ENCODE measurements at places on chromosomes 3 and 15.

GRCh38 chr3:47161983-47162696, 1.8 kb downstream of the SETD2 start:
- no peak for DNase-seq

DNA sequence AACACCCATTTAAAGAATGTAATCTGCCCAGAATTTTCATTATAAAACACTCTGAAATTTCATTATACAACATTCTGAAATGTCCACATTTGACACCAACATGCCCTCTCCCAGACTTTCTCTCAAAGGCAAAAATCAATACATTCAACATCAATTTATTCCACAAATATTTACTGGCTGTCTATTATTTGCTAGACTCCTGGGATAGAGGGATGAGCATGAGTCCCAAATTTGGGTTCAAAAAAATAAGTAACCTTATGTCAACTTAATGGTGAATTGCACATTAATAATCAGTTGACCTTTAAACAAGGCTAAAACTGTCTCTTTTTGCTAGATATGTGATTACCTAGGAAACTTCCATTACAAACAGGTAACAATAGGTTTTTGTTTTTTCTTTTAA, 109.0 kb downstream of the SERPINI1 start:
- no peak for DNase-seq

DNA sequence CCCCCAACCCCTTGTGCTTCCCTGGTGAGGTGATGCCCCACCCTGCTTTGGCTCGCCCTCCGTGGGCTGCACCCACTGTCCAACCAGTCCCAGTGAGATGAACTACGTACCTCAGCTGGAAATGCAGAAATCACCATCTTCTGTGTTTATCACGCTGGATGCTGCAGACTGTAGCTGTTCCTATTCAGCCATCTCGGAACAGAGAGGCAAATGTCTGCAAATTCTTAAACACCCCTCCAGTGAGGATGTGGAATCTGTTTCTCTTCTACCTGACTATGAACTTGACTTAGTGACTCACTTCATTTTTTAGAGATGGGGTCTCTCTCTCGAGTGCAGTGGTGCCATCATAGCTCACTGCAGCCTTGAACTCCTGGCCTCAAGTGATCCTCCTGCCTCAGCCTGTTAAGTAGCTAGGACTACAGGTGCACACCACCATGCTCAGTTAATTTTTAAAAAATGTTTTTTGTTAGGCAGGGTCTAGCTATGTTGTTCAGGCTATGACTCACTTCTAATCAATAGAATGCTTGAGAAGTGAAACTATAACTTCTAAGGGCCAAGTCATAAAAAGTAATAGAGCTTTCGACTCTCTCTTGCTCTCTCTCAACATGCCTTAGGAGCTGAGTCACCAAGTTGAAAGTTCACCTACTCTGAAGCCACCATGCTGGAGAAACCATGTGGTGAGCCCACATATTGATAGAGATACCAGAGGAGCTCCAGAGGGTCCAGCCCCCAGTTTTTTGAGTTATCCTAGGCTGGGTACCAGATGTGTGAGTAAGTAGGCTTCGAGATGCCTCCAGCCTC, 11.5 kb upstream of the PARP14 start:
- no peak for DNase-seq

- DNase-seq, result no peak
Observed at GRCh38 chr3:38168151-38169026, 3.1 kb downstream of the OXSR1 start.

DNA sequence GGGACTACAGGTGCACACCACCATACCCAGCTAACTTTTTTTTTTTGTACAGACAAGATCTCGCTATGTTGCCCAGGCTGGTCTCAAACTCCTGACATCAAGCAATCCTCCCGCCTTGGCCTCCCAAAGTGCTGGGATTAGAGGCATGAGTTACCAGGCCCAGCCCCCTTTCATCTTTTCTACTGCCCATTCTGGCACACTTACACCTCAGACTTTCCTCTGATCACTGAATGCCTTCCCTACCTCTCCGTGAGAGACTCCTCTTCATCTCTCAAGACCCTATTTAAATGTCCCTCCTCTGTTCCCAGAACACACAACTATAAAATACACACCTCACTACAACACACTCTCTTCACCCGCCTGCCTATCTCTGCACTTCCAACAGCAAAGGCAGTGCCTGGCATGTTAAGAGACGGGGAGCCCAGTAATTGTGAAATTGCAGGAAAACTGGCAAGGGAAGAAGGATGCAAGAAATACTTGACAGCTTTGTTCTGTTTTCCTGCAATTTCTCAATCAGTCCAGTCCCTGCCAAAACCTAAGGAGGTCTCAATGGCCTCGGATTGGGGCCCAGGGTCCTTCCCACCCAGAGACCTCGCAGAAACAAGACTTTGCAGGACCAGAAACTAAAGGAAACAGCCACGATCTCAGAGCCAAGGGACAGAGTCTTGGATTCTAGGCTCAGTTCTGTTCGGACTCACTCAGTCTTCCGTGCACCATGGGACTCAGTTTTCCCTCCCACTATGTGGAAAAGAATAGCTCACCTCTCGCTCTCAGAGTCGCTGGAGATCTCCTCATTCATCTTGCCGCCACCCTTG, 849 bp downstream of the RRP9 start:
- no peak for DNase-seq

DNA sequence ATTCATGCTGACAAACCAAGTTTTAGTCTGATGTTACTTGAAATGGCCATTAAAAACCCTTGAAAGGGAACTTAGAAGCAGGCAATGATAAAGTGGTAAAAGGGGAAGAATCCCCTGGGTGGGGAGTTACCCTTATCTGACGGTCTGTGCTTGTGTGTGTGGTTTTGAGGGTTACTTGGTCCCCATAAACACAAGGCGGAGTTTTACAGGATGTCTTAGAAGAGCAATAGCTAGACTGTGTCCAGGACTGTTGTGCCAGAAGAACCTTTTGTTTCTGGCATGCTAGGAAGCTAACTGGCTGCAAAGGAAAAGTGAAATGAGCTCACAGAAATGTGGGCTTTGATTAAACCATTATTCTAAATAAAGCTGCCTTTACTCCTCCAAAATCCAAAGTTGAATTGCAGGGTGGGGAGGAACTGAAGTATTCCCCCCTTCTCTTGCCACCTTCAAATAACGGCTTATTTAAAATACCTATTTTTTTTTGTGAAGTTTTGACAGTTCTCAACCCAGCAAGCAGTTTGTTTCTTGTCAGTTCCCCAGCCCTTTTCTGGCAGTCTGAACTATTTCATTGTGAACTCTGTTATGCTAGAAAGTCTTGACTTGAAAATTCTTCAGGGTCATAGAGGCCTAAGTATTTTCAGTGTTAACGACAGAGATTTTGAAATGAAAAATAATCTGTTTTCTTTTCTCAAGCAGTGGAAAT, 443.5 kb downstream of the OTOL1 start:
- no peak for DNase-seq

DNA sequence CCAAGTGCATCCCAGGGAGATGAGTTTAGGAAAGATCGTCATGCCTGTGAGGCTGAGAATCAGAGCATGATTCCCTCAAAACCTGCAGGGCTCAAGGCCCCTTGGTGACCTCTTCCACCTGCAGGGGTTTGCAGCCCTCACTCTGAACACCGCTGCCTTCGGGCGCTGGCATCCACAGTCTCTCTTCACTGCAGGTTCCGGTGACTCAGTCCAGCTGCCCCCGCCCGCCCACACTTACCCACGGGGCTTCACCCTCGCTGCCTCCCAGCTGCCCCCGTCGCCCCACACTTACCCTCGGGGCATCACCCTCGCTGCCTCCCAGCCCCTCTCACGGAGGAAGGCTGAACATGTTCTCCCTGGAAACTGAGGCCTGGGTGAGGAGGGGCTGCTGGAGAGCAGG, 277.1 kb downstream of the XXYLT1 start:
- no peak for DNase-seq

DNA sequence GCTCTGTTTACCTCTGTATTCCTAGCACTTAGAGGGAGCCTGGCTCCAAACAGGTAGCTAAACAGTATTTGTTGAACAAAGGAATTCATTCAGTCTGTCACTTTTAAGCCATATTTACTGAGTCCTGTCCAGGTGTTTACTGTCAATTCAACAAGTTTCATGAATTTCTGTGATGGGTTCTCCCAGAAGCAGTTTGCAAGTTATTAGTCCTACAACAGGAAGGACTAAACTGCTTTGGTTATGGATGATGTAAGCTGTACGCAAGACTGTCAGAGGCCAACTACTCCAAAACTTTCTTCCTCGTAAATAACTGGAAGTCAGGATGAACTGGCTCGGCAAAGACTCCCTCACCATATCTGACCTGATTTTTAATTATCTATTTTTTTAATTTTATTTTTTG, 25.1 kb downstream of the STIMATE start:
- DNase-seq, result no peak

- no peak for DNase-seq
Observed at GRCh38 chr15:84570164-84570735, 30.6 kb upstream of the ZSCAN2 start.

DNA sequence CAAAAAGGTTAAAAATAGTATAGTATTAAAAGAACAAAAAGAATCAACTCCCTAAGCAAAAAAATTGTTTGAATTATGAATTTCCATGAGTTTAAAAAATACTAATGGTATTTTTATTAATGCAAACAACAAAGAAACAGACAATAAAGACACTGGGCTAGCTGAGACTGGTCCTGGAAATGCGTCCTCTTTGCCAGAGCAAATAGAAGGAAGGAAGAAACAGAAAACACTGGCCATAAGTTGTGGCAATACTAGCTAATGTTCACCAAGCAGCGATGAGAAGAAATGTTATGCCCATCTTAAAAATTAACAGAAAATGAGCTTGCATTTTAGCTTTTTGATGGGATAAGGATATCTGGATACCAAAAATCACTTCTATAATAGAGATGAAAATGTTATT, 88.6 kb downstream of the TBL1XR1 start:
- DNase-seq, result no peak

DNA sequence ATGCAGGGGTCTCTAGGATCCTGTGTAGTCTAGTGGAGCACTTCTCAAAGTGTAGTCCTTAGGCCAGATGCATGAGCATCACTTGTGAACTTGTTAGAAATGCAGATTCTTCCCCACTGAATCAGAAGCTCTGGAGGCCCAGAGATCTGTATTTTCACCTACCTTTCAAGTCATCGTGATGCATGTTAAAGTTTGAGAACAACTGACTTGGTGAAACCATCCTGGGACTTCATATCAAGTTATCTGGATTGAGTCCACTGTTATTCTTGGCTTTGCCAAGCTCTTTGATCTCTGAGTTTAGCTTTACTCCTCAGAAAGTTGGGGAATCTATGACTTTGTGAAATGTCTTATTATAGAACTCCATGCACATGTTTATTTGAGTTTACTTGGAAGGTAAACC, 78.5 kb downstream of the ARNT2 start:
- DNase-seq, result no peak

- no peak for DNase-seq
Observed at GRCh38 chr3:6640907-6641306, 220.0 kb upstream of the GRM7 start.

GRCh38 chr15:25510146-25510545, 71.3 kb upstream of the UBE3A start:
- DNase-seq, result no peak

All from NCI-H1092 (cell line).